ENCODE measurements at places on chromosomes 4 and X.

DNA sequence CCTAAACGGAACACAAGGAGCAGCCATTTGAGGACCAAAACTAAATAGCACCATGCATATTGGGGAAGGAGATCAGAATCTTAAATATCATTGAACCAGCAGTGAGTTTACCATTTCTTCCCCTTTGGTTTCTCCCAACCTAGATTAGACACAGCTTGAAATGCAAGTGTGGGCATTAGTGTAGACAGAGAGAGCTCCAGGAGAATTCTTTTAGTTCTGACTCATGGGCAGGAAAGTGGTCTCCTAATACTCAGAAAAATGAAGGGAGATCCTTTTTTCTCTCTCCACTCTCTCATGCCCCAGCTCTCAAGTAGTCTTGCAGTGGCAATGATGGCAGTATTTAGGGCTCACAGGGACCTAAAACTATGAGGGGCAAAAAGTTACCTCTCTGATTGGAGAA, 567.9 kb downstream of the INPP4B start:
- DNase-seq = no peak

DNA sequence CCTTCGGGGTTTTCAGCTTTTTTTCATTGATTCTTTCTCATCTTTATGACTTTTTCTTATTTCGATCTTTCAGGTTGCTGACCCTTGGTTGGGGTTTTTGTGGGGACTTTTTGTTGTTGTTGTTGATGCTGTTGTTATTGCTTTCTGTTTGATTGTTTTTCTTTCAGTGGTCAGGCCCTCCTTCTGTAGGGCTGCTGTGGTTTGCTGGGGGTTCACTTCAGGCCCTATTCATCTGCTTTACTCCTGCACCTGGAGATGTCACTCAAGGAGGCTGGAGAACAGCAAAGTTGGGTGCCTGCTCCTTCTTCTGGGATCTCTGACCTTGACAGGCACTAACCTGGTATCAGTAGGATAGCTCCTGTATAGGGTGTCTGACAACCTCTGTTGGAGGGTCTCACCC, 39.9 kb upstream of the PCDH18 start:
- DNase-seq = no peak

- no peak for DNase-seq
Observed at GRCh38 chr4:8101213-8102075, 57.2 kb downstream of the ABLIM2 start.

DNA sequence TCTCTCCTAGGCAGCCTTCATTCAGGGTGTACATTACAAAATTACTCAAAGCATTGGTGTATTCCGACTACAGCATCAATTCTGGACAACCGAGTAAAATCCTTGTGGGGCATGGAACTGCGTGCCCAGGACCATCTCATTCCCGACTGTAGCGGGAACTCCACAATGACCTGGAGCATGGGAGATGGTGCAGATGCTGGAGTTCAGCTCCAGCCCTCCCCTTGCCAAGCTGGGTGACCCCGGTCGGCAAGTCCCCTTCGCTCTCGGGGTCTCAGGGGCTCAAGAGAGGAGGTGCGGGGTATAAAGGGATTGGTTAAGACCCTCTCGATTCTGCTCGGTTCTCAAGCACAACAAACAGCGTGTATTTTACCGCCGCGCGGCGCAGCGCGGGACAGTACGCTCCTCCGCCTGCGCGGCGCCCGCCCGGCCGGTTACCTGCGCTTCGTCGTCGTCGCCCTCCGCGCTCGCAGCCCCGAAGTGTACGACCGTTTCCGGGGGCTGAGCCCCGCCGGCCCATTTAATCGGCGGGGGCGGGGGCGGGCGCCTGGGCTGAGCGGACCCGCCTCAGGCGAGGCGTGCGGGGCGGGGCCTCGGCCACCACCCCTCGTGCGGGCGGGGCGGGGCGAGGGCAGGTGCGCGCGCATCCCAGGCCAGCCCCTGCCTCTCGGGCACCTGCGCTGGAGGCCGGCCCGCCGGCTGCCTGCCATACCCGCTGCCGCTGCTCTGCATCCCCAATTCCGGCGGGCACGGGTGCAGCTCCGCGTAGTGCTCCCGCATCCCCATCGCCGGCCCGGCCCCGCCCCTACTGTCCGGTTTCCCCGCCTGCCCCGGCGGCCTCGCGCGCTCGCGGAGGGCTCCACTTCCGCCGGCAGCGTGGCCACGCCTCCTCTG, at the start of gene G6PD:
Gene G6PD, minus strand, starts transcription at position 493 of the 891 bp plus-strand sequence. CDS start 691 bp downstream, outside the sequence.
- peak; percentile 52 for DNase-seq

GRCh38 chr4:138645289-138645688, 370.3 kb upstream of the NOCT start:
- no peak for DNase-seq

DNA sequence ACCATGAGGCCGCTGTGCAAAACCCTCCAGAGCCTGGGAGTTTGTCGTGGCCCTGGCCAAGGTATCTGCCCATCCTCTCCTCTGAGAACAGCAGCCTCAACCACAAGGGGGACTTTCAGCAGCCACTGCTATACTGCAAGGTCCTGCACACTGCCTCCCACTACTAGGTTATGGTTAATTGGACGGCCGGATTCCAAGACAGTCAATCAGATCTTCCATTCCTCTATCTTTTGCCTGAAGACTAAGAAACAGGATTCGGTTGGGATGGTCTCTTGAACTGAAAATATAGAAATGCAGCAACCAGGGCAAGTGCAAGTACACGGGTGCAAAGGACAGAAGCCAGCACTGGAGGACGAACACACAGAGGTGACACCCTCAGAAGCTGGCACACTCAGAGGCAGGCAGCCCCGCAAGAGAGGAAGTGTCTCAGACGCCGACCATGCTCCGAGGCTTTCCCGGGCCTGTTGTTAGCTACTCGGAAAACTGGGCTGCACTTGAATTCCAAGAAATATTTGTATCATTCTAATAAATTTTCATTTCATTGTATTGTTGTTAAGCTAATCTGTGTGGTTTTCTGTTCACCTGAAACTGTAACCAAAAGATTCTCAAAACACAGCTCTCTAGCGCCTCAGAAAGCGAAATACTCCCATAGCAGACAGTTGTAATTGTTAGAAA, 63.3 kb downstream of the AFAP1 start:
- DNase-seq = no peak

DNA sequence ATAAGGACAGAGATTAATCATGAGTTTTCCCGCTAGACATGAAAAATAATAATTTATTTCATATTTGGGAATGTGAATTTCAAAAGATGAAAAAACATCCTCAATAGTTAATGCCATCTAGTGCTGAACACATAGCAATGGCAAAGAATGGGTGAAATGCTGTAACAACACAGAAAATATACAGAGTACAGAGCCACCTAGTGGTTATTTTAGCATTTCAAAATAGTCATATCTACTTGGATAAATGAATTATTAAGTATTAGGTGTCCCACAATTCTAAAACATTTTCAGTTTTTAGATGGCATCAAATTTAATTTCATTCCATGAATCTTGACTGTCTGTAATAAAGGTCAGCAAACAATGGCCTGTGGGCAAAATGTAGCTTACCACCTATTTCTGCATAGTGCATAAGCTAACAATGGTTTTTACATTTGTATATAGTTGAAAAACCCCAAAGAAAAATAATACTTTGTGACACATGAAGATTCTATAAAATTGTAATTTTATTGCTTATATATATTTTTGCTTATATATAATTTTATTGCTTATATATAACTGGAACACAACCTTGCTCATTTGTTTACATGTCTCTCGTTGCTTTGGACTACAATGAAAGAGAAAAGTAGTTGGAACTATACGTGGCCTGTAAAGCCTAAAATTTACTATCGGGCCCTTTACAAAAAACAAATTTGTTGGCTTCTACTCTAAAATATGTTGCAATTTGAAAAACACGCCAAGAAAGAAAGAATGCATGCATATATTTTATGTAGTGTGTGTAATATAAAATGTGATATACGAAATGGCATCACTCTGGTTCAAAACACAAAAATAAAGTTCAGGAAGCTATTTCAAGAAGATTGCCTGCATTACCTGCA, 99.1 kb upstream of the FAM47C start:
- no peak for DNase-seq

DNA sequence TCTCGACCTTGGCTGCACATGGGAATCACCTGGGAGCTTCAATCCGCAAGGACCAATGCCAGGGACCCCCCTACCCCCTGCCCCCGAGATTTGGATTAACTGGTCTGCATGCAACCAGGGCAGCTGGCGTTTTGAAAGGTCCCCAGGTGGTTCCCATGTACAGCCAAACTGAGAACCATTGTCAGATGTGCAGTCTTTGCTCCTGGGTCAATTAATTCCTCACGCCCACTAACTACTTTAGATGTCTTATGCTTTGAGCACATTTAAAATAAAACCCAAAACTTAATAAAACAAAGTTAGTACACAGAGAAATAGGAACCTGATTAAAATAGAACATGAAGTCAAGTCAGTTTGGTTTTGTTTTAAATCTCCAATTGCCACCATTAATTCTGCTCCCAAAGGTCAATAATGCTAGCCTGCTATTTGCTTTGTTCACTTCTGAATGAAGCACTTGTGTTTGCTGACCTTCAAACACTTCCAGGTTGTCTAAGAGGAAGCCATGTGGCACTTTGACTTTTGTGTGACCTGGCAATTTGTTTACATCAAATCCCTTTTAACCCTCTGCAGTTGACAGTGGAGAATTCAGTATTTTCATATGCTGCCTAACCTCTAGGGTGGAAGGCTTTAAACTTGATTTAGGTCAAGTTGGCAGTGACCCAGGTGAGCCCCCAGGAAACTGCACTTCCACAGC, 27.2 kb upstream of the TMSB4X start:
- DNase-seq = no peak

- DNase-seq = no peak
Observed at GRCh38 chr4:177796841-177797240, 354.6 kb upstream of the AGA start.

DNA sequence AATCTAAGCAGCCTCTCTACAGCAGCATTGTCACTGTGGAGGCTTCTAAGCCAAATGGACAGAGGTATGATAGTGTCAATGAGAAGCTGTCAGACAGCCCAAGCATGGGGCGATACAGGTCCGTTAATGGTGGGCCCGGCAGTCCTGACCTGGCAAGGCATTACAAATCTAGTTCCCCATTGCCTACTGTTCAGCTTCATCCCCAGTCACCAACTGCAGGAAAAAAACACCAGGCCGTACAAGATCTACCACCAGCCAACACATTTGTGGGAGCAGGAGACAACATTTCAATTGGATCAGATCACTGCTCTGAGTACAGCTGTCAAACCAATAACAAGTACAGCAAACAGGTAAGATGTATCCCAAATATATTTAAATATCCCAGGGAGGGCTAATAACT, 4.1 kb downstream of the PCDH7 start:
- DNase-seq = no peak

GRCh38 chr4:76968937-76969336, 19.4 kb downstream of the SEPTIN11 start:
- no peak for DNase-seq

- DNase-seq = no peak
Observed at GRCh38 chrX:74251006-74251930, 52.7 kb upstream of the ZCCHC13 start.

DNA sequence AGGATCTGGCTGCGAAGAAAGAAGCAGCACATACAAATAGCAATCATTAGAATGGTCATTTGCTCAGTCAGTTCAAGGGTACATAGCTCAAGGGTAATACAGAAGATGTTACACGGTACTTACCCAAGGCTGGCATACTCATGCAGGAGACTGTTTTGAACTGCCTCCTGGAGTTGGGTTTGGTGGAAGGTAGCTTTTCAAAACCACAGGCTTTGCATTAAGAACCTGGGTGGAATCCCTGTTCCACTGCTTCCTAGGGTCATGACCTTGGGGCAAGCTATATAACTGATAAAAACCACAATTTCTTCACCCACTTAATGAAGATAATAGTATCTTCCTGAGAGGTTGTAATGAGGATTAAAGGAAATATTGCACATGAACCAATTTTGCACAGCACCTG, 36.5 kb downstream of the TBC1D9 start:
- DNase-seq = no peak

- no peak for DNase-seq
Observed at GRCh38 chrX:17567821-17568220, 169.5 kb upstream of the SCML1 start.

- DNase-seq = no peak
Observed at GRCh38 chrX:15158350-15158735, 111.5 kb downstream of the ASB9 start.

DNA sequence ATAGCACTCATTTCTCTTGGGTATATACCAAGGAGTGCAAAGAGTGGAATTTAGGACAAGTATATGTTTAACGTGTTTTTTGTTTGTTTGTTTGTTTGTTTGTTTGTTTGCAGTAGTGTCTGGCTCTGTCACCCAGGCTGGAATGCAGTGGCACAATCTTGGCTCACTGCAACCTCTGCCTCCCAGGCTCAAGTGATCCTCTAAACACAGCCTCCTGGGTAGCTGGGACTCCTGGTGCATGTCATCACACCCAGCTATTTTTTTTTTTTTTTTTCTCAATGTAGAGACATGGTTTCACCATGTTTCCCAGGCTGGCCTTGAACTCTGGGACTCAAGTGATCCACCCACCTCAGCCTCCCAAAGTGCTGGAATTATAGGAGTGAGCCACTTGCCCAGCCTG, 50.4 kb downstream of the SLC9A6 start:
- DNase-seq = no peak

GRCh38 chr4:3766785-3767569, 792 bp downstream of the ADRA2C start:
- DNase-seq = peak; percentile 33

DNA sequence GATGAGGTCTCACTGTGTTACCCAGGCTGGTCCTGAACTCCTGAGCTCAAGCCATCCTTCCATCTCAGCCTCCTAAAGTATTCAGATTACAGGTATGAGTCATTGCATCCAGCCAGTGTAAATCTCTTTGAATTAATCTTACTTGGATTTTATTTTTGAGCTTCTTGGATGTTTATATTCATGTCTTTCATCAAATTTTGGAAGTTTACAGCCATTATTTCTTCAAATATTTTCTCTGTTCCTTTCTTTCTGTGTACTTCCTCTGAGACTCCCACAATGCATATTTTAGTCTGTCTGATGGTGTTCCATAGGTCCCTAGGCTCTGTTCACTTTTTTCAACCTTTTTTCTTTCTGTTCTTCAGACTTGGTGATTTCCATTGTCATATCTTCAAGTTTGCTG, 34.9 kb downstream of the ZCCHC13 start:
- DNase-seq = no peak

GRCh38 chrX:133403984-133404383, 11.3 kb downstream of the GPC4 start:
- DNase-seq = no peak

DNA sequence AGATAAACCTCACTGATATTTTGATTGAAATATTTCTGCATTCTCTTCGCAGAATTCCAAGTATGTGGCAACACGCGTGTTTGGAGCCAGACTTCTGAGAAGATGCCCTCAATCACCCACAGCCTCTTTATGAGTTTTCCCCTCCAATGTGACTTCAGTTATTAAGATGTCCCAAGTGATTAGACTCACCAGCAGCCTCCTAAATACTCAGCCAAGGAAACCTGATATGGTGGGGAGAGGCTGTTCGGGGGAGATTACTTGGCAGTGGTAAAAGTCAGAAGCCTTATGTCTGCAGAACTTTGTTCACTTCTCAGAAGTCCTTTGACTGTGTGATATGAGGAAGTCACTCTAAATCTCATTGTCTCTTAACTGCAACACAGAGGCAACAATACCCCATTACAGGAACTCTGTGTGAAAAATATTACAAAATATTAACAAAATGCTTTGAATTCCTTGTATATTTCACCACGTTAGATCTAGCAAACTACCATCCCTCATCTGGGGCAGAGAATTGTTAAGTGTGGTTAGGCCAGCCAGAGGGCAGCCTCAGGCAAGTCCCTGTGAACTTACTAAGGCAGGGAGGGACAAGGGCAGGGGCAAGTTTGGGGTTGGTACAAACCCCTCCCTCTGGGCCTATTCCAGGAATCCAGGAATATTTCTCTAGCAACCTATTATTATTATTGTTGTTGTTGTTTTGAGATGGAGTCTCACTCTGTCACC, 151.4 kb upstream of the USP9X start:
- no peak for DNase-seq

All from NCI-H1930 (cell line).